ENCODE measurements at places on chromosomes 2 and 18.

DNA sequence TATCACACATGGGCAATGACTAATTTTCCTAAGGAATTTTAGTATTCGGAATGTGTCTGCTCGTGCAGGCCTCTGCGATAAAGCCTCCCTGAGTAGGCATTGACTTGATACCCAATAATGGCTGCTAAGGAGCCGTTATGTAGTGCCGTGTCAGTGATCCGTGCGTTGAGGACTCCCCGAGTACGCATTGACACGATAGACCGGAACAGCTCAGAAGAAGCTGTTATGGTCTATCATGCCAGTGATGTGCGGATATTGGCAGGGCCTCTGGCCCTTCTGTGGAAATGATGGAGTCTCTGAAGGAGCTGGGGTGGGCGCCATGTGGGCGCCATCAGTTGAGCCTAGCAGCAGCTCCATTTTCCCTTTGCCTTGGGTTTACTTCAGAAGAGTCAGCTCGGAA, 29.1 kb downstream of the ZEB2 start:
- no peak for DNase-seq

DNA sequence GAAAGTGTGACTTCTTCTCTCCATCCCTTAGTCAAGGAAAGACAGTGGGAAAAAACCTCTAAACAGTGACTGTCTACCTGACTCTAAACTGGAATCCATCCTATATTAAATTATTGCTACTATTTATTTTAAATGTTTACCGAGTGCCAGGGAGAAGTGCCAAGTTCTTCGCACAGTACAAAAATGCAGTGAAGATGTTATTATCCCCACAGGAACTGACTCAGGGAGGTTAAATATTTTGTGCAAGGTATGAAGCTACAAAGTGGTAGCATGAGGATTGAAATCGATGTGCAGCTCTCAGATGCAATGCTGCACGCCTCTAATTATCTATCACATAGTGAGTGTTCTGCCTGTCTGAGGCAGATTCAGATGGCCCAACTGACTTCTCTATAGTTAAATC, 91.1 kb downstream of the MEP1B start:
- no peak for DNase-seq

- peak; percentile 42 for DNase-seq
Observed at GRCh38 chr2:73823916-73824523, 4.7 kb upstream of the STAMBP start.

GRCh38 chr2:98390571-98391476, 44.6 kb downstream of the CNGA3 start:
- DNase-seq: no peak

- DNase-seq: no peak
Observed at GRCh38 chr18:69817335-69817940, 130.2 kb downstream of the CD226 start.

- no peak for DNase-seq
Observed at GRCh38 chr2:206462240-206462854, 19.0 kb downstream of the ADAM23 start.

DNA sequence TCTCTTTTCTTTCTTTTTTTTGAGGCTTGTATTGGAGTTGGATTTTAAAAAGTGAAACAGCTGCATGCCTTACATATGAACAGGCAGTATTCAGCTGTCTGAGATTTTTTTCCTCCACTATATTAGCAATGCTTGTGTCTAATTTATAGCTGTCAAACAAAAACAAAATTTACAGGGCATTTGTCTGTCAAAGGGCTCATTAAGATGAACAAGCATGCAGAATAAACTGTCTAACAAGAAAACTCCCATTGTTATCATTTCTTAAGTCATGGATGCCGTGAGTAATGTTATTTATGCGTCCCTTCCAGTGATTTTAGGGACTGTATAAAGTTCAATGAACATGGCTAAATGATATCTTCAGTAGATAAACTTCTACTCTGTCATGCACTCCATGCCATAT, 674.7 kb downstream of the PLCL1 start:
- no peak for DNase-seq

DNA sequence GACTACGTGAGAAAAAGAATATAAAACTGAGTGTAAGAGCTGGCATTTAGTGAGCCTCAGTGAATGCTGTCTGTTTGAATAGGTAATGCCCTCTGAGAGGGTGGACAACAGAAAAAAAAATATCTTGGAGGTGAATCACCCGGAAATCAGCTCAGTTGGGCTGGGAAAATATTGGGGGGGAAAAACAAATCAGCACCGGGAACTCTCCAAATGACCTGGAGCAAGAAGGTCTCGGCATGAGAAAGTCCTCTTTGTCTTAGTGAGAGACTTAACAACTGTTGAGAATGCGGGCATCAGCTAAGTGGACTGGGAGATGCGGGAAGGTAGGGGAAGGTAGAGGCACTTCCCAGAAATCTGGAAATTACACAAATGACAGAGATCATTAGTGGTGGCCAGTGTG, 109.4 kb upstream of the POU3F3 start:
- no peak for DNase-seq

DNA sequence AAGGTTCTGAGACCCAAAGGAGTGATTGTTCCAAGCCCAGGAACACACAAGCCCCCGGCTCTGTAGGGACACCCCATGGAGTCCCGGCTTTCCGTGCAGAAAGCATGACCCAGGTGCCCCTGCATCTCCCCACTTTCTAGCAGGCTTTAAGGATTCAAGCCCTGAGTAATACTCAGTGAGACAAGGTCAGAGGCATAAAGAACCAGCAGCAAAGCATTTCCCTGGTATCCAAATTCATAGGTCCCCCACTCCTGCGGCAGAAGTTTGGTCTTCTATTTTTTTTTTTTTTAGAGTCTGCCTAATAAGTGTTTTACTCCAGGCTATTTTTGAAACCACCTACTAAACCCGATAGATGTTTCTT, 16.3 kb downstream of the TSHZ1 start:
- no peak for DNase-seq

DNA sequence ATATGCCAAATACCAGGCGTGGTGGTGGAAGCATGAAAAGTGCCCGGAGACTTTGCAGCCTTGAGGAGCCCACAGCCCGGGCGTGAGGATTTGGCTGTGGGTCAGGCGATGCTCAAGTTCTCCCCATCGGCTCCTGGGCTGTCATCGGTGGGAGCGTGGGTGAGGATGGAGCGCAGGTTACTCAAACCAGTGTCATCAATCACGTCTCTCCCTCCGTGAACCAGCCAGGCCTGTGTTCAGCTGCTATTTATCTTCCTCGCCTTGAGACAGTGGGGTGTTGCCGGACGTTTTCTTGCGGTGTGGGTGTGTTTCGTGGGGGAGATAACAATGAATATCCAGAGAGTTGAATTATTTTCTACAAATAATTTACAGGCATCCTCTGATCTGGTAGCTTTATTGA, 317.6 kb downstream of the EIPR1 start:
- DNase-seq: no peak

- no peak for DNase-seq
Observed at GRCh38 chr18:74574916-74575315, 22.8 kb upstream of the ZNF407 start.

All from NCI-H1417 treated with DMSO at 0.1 percent for 48 hours (cell line).